Retinal pigment epithelial cell (primary cell): ENCODE measurements at places on chromosomes 3 and 15.

DNA sequence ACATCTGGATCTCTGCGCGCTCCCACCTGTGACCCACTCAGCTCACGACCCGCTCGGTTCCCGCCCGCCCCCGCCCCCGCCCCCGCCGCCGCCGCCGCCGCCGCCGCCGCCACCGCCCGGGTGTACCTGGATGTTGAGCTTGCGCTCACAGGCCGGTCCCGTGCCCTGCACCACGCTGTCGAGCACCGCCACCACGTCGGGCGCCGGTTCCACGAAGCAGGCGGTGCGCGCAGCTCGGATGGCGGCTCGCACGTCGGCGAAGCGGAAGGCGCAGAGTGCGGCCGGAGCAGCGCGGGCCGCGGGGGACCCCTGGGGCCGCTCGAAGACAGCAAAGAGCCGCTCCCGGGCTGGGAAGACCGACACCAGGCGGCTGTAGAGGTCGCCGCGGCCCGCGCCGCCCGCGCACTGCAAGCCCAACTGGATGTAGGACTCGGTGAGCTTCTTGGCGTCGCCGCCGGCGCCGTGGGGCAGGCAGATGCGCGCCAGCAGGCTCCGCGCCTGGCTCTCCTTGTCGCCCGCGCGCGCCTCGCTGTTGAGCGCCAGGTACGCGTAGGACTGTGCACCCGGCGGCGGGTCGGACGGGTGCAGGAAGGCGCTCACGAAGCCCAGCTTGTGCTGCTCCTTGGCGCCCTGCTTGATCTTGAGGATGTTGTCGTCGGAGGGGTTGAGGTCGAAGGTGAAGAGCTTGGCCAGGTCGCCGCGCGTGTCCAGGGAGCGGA is 1.1 kb downstream of the PLXND1 start:
- no peak for DNase-seq

DNA sequence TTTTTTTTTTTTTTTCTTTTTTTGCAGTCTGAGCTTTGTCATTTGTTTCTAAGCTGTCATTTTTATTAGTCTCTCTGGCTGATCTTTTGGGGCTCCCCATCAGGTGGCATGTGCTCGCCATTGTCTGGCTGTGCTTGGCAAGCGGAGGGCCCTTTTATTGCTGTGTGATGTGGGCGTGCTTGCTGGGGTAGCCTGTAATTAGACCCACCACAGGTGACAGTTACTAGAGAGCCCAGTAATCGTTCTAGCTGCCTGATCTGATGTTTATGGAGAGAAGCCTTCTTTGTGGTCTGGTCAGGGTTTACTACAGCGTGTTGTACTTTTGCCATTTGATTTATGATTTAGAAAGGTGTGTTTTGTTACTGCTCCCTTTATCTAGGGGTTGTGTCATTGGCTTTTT is 179.9 kb downstream of the MCTP2 start:
- no peak for DNase-seq

- no peak for DNase-seq
These were observed 23.7 kb downstream of the CEP19 start for GRCh38 chr3:196688349-196688748.

- no peak for DNase-seq
These were observed 434.8 kb upstream of the DPH6 start for GRCh38 chr15:35980719-35981118.

DNA sequence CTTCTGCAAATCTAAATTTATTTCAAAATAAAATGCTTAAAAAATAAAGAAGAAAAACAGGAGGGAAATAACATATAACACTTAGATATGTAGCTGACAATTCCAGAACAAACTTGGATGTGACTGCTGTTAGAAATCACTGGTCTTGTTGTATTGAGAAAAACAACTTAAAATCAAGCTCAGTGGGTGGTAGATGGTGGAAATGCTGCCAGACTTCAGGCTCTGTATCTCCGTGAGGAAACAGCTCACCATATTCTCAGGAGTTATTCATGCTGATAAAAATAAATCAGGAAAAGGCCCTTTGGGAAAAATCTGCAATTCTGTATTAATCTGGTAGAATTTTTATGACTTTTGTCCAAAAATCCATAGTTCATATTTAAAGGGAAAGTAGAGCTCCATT is 477.6 kb downstream of the RAP2B start:
- no peak for DNase-seq

GRCh38 chr15:60462027-60462426 is 16.9 kb downstream of the ICE2 start:
- no peak for DNase-seq

DNA sequence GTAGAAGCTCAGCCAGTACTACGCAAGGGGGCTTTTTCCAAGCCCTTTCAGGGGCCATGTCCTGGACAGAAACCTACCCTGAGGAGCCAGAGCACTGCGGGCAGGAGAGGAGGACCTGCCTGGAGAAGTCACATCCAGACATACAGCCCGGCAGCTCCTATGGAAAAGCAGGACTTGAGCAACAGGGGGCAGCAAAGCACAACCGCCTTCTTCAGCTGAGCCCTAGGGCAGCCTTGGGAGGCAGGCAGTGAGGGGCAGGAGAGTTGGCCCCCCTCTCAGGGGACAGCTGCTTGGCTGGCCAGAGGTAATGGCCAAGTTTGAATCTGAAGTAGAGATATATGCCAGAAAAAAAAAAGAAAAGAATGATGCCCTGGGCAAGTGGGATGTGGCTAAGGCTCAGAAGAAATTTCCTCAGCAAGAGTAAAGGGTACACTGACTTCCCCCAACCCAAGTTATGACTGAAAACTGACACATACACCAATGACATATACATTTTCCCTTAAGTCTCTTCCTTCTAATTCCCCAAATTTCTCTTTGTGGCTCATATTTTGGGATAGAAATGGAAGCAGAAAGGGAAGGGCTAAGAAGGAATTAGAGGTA is 56.9 kb downstream of the CYP19A1 start:
- DNase-seq: peak; percentile 3

GRCh38 chr3:16048435-16049318 is 125.8 kb upstream of the GALNT15 start:
- DNase-seq: no peak

DNA sequence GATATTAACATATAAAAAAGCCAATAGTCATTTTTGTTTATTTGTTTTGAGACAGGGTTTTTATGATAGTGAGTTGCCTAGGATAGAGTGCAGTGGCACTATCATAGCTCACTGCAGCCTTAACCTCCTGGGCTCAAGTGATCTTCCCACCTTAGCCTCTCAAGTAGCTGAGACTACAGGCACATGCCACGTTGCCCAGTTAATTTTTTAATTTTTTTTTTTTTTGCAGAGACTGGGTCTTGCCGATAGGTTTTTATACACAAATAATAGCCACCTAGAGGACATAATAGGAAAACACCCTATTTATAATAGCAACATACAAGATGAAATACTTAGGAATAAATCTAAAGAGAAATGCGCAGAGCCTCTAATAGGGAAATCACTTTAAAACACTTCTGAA is 13.3 kb downstream of the EIF3J start:
- DNase-seq: peak; percentile 43

- no peak for DNase-seq
These were observed 28.4 kb upstream of the MAGI1 start for GRCh38 chr3:66066963-66067617.

GRCh38 chr3:187005827-187006481 is 75.6 kb downstream of the ST6GAL1 start:
- no peak for DNase-seq

DNA sequence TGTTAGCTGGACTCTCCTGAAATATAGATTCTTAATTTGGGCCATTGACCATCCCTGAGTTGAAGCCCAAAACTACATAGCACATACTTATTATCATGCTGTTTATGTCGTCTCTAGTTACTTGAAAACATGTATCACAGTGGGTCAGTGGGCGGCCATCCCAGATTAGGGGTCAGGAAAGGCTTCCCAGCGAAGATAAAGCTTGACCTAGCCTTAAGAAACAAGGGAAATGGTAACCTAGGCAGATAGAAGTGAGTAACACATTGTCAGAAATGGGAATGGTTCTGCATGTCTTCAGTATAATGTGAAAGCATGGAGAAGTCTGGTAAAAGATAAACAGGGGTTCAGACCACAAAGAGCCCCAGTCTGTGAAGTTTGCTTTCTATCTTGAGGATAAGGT is 124.7 kb downstream of the C3orf70 start:
- DNase-seq: no peak

DNA sequence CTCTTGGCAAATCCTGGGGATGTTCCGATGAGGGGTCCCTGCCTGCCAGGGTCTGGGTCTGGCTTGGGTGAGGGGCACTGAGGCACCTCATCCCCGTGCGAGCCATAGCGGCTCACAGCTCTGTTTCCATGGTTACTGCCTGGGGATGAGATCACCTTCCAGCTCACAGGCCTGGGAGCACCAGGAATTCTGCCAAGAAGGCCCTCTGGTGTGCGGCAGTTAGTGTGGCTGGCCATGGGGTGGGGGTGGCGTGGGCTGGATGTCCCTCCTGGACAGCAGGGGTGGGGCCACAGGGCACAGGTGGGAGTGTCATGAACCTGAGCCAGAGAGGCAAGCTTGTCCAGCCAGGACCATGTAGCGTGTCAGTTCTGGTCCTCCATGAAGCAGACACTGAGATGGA is 22.1 kb upstream of the PRR23E start:
- peak; percentile 18 for DNase-seq

DNA sequence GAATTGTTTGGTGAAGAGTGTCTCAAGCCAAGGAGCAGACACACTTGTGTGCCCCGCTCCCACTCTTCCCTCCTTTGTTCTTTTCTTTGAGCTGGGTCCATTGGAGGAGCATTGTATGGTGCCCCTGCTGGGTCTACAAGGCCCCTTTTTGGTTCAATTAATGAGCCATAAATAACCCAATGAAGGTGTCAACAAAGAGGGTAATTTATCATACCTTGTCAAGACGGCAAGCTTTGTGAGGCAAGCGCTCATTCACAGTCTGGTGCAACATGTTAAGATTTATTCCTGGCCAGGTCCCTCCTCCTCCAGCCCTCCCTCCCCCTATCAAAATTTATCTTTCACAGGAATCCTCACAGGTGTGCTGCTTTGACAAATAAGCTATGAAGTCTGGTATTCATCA is 300.1 kb downstream of the RORA start:
- no peak for DNase-seq

DNA sequence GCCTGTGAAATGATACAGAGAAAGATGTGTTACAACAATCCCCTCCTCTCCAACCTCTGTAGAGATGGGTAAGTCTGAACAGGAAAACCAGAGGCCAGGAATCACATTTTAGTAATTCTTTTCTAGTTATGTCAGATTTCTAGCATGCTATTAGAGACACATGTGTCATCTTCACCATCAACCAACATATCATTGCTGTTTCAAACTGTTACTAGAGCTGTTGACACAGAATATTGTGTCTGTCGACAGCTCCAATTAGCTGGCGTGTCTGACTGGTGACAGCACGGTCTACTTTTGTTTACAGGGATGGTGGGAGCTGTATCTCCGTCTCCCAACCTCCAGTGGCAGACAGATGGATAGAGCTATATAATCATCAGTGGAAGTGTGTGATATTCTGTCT is 393.2 kb downstream of the SOX2 start:
- DNase-seq: no peak

DNA sequence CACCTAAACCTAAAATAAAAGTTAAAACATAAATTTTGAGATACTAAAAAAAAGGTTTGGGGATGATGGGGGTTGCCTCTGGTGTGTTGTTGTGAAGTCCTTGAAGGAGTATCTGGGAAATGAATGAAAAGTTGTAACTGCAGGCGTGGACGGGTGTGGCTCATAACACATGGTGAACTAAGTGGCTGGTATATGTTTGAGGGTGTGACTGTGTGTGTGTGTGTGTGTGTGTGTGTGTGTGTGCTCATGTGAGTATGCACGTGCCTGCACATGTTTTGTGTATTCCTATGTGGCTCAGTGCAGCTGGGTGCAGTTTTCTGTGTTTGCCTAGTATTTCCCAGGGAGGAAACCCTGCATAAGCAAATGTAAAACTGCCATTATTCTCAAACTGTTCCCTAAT is 229.9 kb upstream of the TRIM42 start:
- no peak for DNase-seq

GRCh38 chr3:122253581-122253980 is 70.1 kb downstream of the CASR start:
- no peak for DNase-seq

GRCh38 chr15:83061680-83062079 is 5.4 kb downstream of the BTBD1 start:
- peak; percentile 15 for DNase-seq

GRCh38 chr15:35289024-35289617 is 204.0 kb upstream of the NANOGP8 start:
- DNase-seq: peak; percentile 47

DNA sequence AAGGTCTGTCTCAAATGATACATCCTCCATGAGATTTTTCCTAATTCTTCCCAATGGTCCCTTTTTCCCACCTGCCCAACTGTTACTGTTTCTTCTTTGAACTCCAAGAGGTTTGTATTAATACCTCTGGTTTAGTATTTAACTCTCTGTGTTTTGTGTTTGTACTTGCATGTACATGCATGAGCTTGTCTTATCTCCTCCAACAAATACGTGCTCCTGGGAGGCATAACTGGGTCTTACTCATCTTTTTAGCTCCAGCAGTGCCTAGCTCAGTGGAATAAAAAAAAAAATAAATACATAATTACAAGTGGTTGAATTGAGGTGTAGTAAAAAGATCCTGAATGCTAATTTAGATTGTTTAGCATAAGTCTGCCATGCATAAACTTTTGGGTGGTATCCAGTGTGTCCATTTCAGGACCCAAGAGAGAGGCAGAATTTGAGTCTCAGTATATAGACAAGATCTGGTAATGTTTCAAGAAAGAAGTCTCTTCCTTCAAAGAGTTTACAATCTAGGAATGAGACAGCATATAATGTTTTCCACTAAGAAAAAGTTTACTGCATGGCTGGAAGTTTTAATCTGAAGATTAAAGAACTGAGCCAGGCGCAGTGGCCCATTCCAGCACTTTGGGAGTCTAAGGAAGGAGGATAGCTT is 1.7 kb upstream of the LYSMD2 start:
- no peak for DNase-seq
